Myometrial cell (primary cell): ENCODE measurements at places on chromosomes 11 and 22. TPM values are rescaled to one million over a fixed set of nuclear protein-coding genes. Genes with fewer than 3 reads are reported as not detected.

C11orf91 gene
- total RNA-seq = not detected in 2 replicates

MYBPC3 gene
- not detected in 2 replicates for total RNA-seq

VSTM5 gene
- 0.29 TPM in 1 of 2 replicates, not detected in the other for total RNA-seq

SLC22A6 gene
- total RNA-seq = not detected in 2 replicates

DGAT2 gene
- total RNA-seq = 0.29 and 0.53 TPM in 2 replicates

CARNS1 gene
- total RNA-seq = 0.86 TPM in 1 of 2 replicates, not detected in the other
